Head of caudate nucleus (tissue), 42 donors: ENCODE measurements at places on chromosomes 11 and 22.

DNA sequence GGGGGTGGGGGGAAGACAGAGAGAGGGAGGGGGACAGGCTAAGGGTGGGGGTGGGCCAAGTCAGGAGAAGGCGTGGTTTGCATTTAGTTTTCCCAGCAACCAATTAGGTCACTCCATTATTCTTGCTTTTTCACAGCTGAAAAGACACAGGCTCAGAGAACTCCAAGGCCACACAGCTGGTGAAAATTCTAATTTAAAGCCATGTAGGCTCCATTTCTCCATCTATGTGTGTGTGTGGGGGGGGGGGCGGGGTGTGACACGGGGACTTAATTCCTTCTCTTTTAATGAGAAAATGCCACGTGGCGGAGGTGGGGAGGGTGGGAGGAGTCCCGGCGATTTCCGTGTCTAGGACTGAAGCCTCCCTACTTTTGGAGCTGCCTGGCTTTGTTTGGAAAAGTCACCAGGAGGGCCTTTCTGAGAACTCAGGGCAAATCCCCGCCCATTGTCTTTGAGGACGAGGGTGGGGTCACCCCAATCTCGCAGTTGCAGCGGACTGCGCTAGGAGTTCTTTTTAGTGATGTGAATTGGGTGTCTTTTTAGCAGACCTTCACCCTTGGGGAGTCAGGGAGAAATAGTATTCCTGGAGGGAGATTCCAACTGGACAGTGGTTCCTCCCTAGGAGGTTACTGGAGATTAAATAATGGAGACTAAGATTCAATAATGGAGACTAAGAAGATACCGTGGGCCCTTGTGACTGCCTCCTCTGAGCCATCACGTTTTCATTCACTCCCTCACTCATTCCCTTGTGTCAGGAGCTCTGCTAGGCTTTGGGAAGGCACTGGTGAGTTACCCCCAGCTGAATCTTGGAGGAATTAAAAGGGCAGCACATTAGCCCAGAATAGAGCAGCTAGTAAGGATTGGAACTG lies 36.4 kb upstream of the PTPRJ start:
- no peak for DNase-seq

DNA sequence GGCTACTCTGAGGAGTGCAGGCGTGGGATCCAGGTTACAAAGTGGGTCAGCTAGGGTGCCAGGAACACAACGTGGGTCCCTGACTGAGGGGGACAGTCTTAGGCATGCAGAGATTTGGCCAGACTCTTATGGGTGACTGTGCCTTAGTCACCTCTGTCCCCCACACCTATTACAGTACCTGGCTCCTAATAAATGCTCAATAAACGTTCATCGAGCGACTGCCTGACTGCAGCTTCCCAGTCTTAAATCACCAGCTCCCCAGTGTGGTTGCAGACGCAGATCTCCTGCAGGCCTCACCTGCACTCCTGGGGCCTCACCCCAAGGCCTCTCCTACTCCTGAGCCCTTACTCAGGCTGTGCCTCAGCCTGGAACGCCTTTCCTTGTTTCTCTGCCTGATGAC lies 3.2 kb upstream of the SUN2 start:
- no peak for DNase-seq

DNA sequence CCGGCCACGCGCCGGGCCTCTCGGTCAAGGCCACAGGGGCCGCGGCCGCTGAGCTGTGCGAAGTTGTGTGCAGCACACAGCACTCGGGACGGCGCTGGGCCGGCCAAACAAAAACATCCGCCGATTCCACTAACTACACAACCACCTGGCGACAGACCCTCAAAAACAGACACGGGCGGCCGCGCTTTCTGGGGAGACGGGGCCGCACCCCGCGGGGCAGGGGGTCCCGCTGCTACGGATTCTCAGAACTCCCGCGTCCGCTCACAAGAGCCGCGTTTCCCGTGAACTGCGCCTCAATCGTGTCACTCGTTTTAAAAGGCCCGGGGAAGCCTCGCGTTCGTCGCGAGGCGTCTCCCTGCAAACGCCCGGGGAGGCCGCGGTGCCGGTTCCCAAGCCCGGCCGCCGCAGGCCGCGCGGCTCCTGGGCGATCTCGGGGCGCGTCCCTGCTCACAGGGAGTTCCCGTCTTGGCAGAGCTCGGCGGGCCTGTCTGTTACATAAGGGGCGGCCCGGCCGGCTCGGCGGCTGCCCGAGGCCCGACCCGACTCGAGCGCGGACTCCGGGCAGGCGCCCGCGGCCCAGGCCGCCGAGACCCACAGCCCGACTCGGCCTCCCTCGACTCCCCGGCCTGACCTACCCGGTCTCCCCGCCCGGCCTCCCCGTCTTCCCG lies 936 bp downstream of the BRD1 start:
- peak; percentile 13 for DNase-seq

GRCh38 chr22:32917577-32918354 lies 116.3 kb downstream of the TIMP3 start:
- no peak for DNase-seq

DNA sequence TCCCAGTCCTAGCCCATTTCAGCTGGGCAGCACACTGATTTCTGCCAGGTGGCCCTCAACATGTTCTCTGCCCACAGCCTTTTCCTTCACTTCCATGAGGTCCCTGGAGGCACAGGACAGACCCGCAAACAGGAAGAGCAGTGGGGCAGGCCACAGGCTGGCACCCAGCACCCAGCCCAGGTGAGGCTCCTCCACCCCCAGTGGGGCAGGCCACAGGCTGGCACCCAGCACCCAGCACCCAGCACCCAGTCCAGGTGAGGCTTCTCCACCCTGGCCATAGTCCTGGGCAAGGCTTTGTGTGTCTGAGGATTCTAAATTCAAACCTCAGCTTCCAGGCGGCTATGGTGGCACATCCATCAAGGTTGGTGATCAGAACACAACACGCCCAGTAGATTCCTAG lies 1413.0 kb downstream of the BRD1 start:
- DNase-seq = no peak

- peak; percentile 57 for DNase-seq
Measured at GRCh38 chr11:67584205-67584880, 731 bp downstream of the GSTP1 start.

- DNase-seq = no peak
Measured at GRCh38 chr11:75352588-75353206, 1.2 kb upstream of the ARRB1 start.

DNA sequence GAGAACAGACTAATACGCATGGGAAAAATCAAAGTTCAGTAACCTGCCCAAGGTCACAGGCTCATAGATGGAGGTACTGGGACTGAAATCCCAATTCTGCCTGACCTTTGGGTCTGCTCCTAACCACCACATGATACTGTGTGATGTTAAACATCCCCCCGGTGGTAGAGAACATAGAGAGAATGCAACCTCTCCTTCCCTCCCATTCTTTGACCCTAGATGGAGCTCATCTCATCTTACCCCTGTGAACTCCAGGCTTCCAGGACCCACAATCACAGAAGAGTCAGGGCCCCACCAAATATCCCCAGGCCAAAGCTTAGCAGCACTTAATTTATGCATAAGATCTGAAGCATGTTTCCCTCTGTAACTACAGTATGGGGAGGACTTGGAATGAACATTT lies 198.5 kb downstream of the MYO18B start:
- DNase-seq = no peak

DNA sequence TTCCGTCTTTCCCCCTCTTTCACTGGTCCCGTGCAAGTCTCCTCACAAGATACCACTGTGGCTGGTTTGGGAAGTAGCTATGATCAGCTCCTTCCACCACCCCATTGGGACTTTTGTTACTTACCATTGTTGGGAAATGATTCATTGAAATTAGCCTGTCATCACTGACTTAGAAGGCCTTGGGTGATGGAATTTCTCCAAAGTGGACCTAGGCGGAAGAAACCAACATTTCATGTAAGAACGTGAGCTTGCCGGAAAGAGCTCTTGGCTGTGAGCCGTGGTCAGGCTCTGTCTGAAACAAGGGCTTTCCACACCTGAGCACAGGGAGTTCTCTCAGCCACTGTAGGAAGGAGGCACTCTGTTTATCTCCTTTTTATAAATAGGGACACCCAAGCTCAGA lies 23.5 kb upstream of the CRYBB3 start:
- no peak for DNase-seq

- no peak for DNase-seq
Measured at GRCh38 chr11:2358754-2359442, 18.2 kb upstream of the CD81 start.
